Activated CD4-positive, alpha-beta T cell treated with anti-CD3 and anti-CD28 coated beads for 1 hour (primary cell): ENCODE measurements at places on chromosomes 3 and 15.

DNA sequence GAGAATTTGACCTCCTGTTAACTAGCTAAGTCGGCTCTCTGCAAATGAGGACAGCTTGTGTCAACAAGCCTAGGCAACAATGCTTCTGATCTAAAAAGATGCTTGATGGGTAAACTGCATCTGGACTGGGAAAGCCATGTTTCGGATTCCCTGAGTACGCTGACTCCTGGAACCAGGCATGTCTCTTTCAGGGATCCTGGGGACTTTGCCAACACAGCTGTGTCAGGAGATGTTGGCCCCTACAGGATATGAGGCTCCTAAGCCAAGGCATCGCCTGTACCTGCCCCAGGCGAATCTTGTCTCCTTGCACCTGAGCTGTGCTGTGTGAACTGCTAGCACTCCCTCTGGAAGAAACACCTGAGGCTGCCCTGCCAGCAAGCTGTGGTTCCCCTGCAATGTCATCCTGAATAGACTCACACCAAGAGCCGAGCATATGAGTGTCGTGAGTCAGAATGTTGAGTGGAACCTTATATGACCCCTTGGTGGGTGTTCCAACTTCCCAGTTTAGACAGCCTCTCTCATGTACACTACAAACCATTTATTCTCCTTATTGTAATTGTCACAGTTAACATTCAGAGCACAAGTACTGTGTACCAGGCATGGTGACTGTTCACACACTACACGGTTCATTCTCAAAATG is 17.0 kb downstream of the EOGT start:
- DNase-seq = no peak

- no peak for DNase-seq
Measured at GRCh38 chr15:52714968-52715367, 35.8 kb upstream of the ATOSA start.

GRCh38 chr3:101195951-101196713 is 124.2 kb downstream of the IMPG2 start:
- DNase-seq = no peak

DNA sequence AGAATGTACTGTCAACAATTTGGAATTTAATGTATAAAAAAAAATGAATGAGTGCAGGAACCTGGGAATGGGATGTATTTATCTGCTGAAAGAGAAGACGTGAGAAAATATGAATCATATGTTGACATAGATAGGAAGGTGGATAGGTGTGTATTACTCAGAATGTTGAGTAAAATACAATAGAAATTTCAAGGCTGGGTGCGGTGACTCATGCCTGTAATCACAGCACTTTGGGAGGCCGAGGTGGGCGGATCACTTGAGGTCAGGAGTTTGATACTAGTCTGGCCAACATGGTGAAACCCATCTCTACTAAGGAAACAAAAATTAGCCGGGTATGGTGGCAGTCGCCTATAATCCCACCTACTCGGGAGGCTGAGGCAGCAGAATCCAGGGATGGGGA is 202.8 kb downstream of the CADM2 start:
- no peak for DNase-seq

- no peak for DNase-seq
Measured at GRCh38 chr3:64047787-64048186, 24.5 kb upstream of the PSMD6 start.

GRCh38 chr3:183410280-183410679 is 18.1 kb downstream of the MCF2L2 start:
- no peak for DNase-seq

- DNase-seq = no peak
Measured at GRCh38 chr15:64691896-64692565, 83.4 kb downstream of the RBPMS2 start.

GRCh38 chr15:42721016-42721415 is 15.9 kb downstream of the CDAN1 start:
- DNase-seq = no peak

DNA sequence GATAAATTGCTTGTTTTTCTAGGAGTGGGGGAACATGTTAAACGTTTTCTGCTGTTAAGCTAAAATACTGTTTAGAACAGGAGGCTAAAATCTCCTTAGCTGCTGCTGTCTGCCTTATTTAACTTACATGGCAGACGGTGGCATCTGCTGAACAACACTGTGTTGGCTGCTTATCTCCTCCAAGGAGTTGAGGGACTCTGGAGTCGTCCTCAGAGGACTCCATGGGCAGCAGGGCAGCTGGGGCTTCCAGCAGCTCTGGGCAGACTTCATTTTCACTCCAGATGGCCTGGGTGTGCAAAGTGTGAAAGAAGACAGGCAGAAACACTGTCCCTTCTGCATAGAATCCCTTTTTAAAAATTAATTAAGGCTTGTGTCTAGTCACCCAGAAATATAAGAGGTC is 52.9 kb upstream of the NUDT16 start:
- no peak for DNase-seq

- DNase-seq = no peak
Measured at GRCh38 chr15:35196273-35196672, 111.2 kb upstream of the NANOGP8 start.

DNA sequence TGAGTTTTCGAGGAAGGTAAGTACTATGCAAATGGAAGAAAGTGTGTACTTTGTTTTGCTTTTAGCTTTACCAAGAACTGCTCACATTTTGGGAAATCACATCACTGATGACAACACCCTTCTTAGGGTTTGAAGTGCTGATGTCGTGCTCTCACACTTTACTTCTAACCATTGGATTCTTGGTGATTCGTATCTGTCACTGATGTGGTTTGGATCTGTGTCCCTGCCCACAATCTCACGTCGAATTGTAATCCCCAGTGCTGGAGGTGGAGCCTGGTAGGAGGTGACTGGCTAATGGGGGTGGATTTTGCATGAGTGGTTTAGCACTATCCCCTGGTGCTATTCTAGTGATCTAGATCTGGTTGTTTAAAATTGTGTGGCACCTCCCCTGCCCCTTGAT is 75.4 kb upstream of the RGMA start:
- no peak for DNase-seq

- DNase-seq = no peak
Measured at GRCh38 chr15:26103002-26103404, 239.9 kb upstream of the ATP10A start.

GRCh38 chr15:43220991-43221403 is at the start of gene EPB42:
Gene EPB42, minus strand, starts transcription at chr15:43221018. Its CDS starts 193 bp downstream, at chr15:43220825.
- DNase-seq = no peak
